ENCODE measurements at places on chromosomes 4 and X. TPM values are rescaled to one million over a fixed set of nuclear protein-coding genes. Genes with fewer than 3 reads are reported as not detected.

GRCh38 chr4:9602389-9602914, 158.2 kb downstream of the DEFB131A start:
- peaks cover 5% of the 10 kb centered on the region for H3K36me3 ChIP-seq
- no peak for DNase-seq
- no peak overlapping the region for H3K4me3 ChIP-seq
- H3K27me3 ChIP-seq: no peaks in the 10 kb centered on the region
- no peaks in the 10 kb centered on the region for H3K4me1 ChIP-seq
- no peak overlapping the region for H3K27ac ChIP-seq

The EXOC1L gene
- total RNA-seq: not detected

The FRMPD3 gene
- total RNA-seq: 1.0 TPM

The BBS12 gene
- total RNA-seq: 2.4 TPM

DNA sequence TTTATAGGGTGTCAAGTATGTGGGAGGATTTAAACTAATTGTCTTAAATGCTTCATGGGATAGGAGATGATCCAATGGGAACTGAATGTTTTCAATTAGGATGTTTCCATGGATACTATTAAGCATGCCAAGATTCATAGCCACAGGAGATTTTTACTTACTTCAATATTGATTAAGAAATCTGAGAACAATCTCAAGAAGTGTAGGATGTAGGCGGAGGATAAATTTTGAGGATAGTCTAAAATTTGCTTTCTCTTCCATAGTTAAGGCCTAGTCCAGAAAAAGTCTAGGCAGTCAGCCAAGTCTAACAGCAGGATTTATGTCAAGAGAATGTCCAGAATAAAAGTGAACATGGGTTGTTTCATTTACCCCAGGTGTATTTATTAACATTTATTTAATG, 32.8 kb downstream of the REPS2 start:
- no peaks in the 10 kb centered on the region for H3K36me3 ChIP-seq
- no peak overlapping the region for H3K4me3 ChIP-seq
- no peaks in the 10 kb centered on the region for H3K4me1 ChIP-seq
- no peak overlapping the region for H3K27ac ChIP-seq
- DNase-seq: no peak

The NAP1L2 gene
- not detected for total RNA-seq

DNA sequence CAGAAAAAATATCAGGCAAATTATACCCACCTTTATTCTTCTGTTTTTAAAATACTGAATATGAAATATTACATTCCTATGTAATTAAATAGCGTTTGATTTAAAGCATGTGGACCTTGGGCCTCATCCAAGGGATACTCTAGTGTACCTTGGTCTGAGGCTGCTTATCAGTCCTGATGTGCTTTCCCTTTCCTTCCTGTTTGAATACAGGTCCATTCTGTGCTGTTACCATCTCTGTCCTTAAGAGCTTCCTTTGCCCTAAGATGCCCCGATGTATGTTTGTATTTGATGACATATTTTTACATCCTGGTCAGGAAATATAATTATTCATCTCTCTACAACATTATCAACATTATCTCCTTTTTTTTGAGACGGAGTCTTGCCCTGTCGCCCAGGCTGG, 24.1 kb downstream of the FAT4 start:
- no peak overlapping the region for H3K27ac ChIP-seq
- no peak overlapping the region for H3K4me3 ChIP-seq
- no peaks in the 10 kb centered on the region for H3K27me3 ChIP-seq
- H3K36me3 ChIP-seq: no peaks in the 10 kb centered on the region

DNA sequence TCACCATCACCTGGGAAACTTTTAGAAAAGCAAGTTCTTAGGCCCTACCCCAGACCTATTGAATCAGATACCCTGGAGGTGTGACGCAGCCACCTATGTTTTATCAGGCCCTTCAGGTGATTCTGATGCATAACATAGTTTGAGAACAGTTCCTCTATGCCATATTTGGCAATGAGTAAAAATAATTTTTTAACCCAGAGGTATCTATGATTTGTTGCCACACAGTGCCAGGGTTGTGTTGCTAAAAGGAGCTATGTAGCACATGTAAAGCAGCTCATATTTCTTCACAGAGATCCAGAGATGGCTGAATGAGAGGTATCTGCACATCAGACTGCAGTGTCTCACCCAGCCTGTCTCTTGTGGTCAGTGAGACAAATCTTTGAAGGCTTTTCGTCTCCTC, 85.3 kb downstream of the PTPN13 start:
- H3K4me3 ChIP-seq: no peak overlapping the region
- H3K4me1 ChIP-seq: peaks cover 7% of the 10 kb centered on the region

GRCh38 chr4:189088780-189089179, 851.9 kb upstream of the FRG1 start:
- H3K4me3 ChIP-seq: no peak overlapping the region
- no peak overlapping the region for H3K27ac ChIP-seq
- H3K4me1 ChIP-seq: peaks cover 8% of the 10 kb centered on the region
- no peak for DNase-seq
- peaks cover 6% of the 10 kb centered on the region for H3K36me3 ChIP-seq

The CXCL9 gene
- total RNA-seq: not detected

- H3K4me3 ChIP-seq: no peak overlapping the region
- DNase-seq: no peak
- H3K4me1 ChIP-seq: no peaks in the 10 kb centered on the region
- no peaks in the 10 kb centered on the region for H3K36me3 ChIP-seq
These were observed 135.0 kb downstream of the RAB28 start for GRCh38 chr4:13349096-13349495.

The SNCA gene
- 27.6 TPM for total RNA-seq

Measured in Calu3 (cell line).